ENCODE measurements at places on chromosomes 2 and 18. TPM values are rescaled to one million over a fixed set of nuclear protein-coding genes. Genes with fewer than 3 reads are reported as not detected.

EIF2B4 gene
- total RNA-seq: 38.0 TPM

SERPINB3 gene
- not detected for total RNA-seq

FAM228A gene
- total RNA-seq: not detected

UGT1A5 gene
- total RNA-seq: not detected

TSN gene
- total RNA-seq: 55.4 TPM

GPAT2 gene
- total RNA-seq: 5.5 TPM

Measured in activated naive CD4-positive, alpha-beta T cell treated with anti-CD3 and anti-CD28 coated beads, Interleukin-2, amount 10 ng/mL, durations not matched to agents 5 hours and 36 hours (primary cell).